ENCODE measurements at places on chromosomes 2 and 18.

DNA sequence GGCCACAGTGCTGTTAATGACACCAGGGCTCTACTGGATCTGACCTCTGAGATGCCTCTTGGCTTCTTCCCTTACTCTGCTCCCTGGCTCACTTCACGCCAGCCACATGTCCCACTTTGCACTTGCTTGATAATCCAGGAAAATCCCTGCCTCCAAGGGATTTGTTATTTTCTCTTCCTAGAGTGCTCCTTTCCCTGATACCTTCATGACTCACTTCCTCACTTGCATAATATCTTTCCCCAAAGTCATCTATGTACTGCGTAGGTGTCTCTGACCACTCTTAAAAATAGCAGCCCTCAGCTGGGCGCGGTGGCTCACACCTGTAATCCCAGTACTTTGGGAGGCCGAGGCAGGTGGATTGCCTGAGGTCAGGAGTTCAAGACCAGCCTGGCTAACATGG is 572.3 kb downstream of the PLCL1 start:
- DNase-seq: no peak

DNA sequence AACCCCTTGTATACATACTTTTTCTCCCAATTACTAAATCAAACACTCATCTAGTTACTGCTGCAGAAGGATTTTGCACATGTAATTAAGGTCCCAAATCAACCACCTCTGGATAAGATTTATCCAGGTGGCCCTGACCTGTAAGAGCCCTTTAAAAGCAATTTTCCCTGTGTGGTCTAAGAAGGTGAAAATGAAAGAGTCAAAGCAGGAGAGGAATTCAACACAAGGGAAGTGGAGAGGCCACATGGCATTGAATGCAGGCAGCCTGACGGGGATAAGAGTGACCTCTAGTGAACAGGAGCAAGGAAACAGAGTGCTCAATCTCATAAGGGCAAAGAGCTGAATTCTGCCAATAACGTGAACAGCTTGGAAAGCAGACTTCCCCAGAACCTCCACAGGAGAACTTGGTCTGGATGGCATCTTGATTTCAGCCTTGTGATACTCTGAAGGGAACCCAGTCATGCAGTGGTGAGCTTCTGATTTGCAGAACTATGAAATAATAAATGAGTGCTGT is 27.2 kb downstream of the PPP3R1 start:
- DNase-seq: no peak

- no peak for DNase-seq
Measured at GRCh38 chr2:100592226-100592625, 29.4 kb downstream of the PDCL3 start.

DNA sequence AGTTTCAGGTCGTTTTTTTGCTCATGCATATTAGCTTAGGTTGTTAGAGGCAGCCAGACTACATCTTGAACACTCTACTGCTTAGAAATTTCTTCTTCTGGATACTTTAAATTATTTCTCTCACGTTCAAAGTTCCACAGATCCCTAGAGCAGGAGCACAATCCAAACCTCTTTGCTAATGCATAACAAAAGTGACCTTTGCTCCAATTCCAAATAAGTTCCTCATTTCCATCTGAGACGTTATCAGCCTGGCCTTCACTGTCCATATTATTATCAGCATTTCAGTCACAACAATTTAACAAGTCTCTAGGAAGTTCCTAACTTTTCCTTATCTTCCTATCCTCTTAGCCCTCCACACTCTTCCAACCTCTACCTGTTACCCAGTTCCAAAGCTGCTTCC is 50.4 kb upstream of the ERMN start:
- no peak for DNase-seq

- DNase-seq: no peak
Measured at GRCh38 chr18:2651981-2652380, 3.5 kb upstream of the SMCHD1 start.

DNA sequence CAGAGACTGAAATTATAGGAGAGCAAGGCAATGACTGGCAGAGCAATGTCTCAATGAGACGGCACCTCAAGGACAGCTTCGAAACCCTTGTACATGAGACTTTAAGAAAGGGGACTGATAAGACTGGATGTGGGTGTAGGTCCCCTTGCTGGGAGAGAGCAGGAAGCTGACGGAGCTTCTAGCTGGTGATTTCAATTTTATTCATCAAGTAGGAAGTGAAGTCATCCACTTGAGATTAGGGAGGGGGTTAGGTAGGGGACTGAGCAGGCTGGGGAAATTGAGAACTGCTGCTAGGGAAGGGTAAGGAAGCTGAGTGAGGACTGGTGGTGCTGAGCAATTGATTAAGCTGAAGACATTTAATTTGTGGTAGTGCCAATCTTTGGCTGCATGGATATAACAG is 99.5 kb upstream of the ITGB6 start:
- DNase-seq: no peak

DNA sequence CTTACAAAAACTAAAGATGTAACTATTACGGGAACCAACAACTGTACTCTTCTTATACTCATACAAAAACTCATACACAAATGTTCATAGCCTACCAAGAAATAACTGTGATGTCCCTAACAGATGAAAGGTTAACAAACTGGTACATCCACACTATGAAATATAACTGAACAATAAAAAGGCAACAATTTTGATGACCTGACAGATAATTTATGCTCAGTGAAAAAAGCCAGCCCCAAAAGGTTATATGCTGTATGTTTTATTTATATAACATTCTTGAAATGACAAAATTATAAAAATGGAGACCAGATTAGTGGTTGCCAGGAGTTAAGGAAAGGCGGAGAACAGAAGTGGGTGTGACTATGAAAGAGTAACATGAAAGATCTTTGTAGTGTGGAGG is 31.3 kb downstream of the REV1 start:
- no peak for DNase-seq

DNA sequence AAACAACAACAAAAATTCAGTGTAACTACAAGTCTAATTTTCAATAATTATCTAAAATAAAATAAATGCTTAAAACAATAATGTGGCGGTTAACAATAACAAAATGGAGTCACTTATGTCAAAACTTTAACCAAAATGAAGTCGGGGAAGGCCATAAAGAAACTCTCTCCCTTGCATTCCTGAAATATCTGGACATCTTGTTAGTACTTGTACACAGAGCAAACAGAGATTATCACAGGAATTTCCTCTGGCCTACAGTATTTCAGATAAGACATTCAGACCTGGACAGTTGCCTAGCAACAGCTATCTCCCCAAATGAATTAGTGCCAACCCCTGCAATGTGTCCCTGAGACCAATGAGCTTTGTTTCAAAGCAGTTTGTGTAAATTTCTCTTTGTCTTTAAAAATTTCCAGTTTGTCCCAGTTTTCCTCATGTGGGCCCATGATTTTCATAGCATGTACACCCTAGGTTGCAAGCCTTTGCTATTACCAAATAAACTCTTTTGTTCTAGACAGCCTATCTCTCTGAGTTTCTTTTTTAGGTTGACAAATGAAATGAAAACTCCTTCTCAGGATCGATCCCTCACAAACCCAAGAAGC is 68.6 kb downstream of the EXOC6B start:
- no peak for DNase-seq

DNA sequence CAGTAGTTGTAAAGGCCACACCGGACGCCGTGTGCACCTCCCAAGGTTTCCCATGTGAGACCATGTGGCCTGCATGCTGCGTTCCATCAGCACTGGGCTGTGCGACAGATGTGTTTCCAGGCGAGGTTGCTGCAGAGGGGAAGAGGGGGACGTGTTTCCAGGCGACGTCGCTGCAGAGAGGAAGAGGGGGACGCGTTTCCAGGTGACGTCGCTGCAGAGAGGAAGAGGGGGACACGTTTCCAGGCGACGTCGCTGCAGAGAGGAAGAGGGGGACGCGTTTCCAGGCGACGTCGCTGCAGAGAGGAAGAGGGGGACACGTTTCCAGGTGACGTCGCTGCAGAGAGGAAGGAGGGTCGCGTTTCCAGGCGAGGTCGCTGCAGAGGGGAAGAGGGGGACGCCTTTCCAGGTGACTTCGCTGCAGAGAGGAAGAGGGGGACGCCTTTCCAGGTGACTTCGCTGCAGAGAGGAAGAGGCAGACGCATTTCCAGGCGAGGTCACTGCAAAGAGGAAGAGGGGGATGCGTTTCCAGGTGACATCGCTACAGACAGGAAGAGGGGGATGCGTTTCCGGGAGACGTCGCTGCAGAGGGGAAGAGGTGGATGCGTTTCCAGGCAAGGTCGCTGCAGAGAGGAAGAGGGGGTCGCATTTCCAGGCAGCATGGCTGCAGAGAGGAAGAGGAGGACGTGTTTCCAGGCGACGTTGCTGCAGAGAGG is 24.5 kb downstream of the NFATC1 start:
- no peak for DNase-seq

- no peak for DNase-seq
Measured at GRCh38 chr2:9508931-9509330, 34.6 kb downstream of the IAH1 start.

DNA sequence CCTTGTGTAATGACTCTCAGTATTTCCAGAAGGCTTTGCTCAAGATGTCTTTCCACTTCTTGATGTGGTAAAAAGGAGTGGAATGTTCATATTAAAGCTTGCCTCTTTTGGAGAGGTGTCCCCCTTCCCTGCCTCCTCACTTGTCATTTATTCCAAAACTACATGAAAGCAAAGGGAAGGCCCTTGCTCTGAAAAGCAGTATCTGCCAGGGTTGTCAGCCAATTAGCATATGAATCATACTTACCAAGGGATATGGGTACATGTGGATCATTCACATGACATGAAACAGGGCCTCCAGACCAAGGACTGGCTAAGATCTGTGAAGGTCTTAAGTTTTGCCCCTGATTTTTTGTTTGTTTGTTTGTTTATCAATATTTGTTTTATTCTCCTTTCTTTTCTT is 31.3 kb downstream of the ANXA4 start:
- DNase-seq: no peak

DNA sequence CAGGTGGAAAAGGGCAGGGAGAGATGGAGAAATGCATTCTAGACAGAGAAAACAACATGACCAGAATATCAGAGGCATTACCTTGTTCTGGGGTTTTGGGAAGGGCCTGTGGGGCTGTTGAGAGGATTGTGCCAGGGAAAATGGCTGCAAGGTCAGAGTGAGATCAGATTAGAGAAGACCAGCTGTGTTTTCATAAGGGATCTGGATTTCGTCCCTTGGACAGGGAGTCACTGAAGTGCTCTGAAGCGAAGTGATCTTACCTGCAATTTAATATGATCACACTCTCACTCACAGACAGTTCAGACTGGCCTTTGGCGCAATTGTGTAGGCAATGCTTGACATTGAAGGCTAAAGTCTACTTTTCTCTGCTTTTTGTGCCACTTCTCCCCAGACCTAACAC is 20.3 kb upstream of the REG3G start:
- no peak for DNase-seq

GRCh38 chr2:144596073-144596871 is 76.4 kb upstream of the ZEB2 start:
- no peak for DNase-seq

GRCh38 chr2:127597046-127597983 is 48.6 kb upstream of the GPR17 start:
- DNase-seq: no peak

DNA sequence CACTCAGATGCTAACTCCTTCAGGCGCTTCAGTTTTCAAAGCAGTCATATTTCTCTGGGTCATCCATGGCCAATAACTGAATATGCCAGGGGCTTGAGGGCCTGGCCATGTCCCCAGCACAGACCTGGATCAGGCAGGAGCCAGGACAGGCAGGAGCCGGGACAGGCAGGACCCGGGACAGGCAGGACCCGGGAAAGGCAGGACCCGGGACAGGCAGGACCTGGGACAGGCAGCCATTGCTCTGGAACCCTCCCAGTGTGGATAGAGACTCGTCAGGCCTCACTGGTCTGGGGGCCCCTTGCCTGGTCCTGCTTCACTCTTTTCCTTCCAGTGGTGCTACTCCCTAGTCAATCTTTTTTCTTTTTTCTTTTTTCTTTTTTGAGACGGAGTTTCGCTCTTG is 117.5 kb upstream of the TEX51 start:
- DNase-seq: no peak

DNA sequence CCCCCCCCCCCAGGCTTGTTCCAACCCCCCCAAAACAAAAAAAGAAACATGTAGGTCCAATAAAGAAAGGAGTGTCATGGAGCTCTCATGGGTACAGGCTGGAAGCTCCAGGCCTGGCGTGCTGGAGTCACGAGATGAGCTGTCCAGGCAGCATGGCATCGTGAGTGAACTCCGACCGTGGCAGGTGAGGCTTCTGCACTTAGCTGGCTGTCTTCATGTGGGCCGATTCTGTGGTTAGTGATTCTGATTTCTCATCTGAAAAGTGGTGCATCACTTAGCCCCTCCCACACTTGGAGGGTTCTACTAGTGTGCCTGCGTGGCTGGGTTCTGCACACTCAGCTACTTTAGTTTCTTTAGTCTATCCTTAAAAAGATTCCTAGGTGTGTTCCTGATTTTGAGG is 126.4 kb upstream of the MGAT5 start:
- no peak for DNase-seq

- DNase-seq: peak; percentile 6
Measured at GRCh38 chr2:240501531-240501991, 56.2 kb downstream of the ANKMY1 start.

- no peak for DNase-seq
Measured at GRCh38 chr2:182038576-182038975, 52.9 kb downstream of the PPP1R1C start.

GRCh38 chr2:951224-952006 is 766 bp downstream of the SNTG2 start:
- DNase-seq: no peak

GRCh38 chr2:101272045-101272784 is 19.5 kb downstream of the CNOT11 start:
- DNase-seq: no peak
